ENCODE measurements at places on chromosomes 3 and 15.
A peak's percentile ranks its signal among the peaks of the same experiment; 100 is the strongest.

DNA sequence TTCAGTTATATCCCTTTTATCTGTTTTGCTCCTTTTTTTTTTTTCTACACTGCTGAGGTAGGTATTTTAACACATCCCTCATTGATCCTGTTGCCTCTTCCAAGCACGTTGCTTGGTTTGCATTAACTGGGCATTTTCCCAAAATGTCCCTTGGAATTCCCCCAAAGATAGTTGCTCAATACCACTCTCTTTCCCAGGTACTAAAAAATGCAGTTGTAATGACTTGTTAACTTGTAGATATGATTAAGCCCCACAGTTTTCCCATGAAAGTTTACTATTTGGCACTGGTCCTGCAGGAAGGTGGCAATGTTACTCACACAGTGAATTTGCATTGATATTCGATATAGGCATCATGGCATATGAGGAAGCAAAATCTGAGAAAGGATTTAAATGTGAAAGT lies 67.1 kb downstream of the GRM7 start:
- DNase-seq, result no peak

- DNase-seq, result no peak
These were observed 59.2 kb downstream of the UACA start for GRCh38 chr15:70704166-70704565.

DNA sequence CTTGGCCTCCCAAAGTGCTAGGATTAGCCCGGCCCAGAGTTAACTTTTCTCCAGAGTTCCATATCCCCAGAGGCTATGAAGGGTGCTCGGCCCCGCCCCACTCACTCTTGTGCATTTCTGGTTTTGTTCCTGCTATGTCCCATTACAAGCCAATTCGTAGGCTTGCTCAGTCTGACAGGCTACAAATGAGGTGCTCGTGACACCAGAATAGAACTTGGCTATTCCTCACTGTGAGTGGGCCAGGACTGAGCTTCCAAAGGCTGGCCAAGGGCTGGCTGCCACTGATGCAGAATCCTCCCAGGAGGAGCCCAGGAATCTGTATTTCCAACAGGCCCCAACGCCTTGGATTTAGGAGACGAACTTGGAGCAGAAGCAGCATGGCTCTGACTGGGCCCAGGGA lies 282.7 kb upstream of the C2CD4B start:
- no peak for DNase-seq

GRCh38 chr15:100216182-100216581 lies 125.6 kb downstream of the ADAMTS17 start:
- no peak for DNase-seq

- no peak for DNase-seq
These were observed 19.4 kb upstream of the SPTBN5 start for GRCh38 chr15:41913256-41913655.

DNA sequence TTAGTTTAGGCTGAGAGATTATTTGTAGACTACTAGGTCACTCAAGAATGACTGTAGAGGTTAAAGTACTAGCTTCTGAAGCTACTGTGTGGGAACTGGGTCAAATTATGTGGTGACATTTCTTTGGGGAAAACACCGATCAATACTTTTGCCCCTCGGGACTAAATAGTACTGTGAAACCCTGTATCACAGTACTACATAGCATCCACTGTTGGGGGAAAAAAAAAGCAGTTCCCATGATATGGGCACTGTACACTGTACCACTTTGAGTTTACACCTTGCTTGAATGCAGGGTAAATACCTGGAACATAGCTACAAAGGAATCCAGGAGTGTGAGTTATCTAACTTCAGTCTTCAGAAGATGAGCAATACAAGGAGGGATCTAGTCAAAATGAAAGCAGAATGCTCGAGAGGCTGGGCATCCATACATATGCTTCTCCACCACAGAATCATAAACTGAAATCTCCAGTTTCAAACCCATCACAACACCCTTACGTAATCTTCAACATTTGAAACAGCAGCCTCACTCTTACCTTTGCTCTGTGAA lies 311.4 kb downstream of the UNC13C start:
- no peak for DNase-seq

GRCh38 chr15:61449186-61449702 lies 220.1 kb upstream of the RORA start:
- no peak for DNase-seq

GRCh38 chr3:46065294-46065705 lies 38.0 kb upstream of the XCR1 start:
- DNase-seq, result peak; percentile 69

GRCh38 chr3:184874709-184875644 lies 63.0 kb downstream of the VPS8 start:
- peak; percentile 55 for DNase-seq

DNA sequence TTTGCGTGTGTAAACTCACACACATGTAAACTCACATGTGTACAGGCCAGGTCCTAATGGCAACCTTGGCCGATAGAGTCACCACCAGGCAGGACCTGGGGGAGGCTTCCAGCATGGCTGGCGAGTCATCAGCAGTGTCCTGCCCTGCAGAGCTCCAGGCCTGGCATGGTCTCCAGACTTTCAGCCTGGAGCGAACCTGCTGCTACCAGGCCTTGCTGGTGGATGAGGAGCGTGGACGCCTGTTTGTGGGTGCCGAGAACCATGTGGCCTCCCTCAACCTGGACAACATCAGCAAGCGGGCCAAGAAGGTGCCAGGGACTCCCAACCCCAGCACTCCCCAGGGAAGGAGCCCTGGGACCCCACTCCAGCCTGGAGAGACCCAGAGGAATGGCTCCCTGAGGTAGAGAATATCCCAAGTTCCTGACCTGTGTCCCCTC lies 1.0 kb downstream of the SEMA3B start:
- DNase-seq, result no peak

DNA sequence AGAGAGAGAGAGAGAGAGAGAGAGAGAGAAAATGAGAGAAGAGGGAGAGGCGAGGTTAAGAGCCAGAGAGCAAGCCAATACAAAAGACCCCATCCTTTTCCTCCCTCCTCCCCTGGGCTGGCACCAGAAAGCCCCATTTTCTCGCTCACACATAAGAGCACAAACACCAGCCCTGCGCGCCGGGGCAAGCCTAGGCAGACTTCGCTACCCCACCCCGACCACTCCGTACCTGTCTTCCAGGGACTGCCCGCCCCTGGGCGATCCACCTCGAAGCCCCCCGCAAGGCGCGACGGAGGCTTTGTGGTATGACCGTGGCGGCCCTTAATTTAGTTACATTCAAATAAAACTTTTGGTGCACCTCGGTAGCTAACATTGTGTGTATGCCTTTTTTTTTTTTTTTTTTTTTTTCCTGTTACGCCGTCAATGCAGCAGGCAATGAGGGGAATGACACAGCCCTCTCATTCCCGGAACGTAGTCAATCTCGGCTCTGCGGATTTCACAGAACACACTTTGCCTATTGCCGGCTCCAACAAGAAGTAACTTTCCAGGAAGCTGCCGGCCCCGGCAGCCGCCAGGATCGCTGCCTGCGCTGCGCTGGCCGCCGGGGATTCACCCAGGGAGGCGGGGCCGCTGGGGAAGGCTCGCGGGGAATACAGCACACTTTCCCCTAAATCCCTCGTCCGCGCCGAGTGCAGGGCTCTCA lies 7.7 kb downstream of the BCL6 start:
- peak; percentile 77 for DNase-seq

GRCh38 chr3:73680391-73681095 lies 55.8 kb upstream of the PDZRN3 start:
- DNase-seq, result peak; percentile 44

DNA sequence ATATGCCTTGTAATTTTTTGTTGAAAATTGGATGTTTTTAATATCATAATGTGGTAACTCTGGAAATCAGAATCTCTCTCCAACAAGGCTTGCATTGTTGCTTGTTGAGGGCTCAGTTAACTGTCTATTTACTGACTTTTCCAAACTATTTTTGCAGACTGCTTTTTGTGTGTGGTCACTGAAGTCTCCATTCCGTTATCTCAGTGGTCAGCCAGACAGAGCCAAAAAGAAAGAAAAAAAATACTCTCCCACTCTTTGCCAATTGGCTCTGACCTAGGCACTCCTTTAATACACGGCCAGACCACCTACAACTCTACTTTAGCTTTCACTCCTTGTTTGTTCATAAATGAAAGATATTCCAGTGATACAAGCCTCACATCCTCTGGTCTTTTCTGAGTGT lies 52.5 kb downstream of the IFT80 start:
- no peak for DNase-seq

DNA sequence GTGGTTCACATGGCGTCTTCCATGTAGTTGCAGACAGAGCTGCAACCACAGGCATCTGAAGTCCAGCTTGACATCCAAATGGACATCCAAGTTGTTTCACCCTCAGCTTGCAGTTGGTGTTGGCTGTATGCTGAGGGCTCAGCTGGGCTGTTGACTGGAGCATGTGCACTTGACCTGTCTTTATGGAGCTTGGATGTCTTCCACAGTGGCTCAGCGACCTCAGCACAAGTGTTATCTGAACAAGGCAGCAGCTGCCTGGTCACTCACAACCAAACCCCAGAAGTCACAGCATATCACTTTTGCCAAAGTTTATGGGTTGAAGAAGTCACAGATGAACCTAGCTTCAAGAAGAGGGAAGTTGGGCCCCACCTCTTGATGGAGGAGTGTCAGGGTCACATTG lies 92.9 kb downstream of the TPRA1 start:
- DNase-seq, result no peak

GRCh38 chr3:166569589-166569988 lies 732.4 kb upstream of the BCHE start:
- no peak for DNase-seq

Measured in NCI-H1105 (cell line).